ENCODE measurements at places on chromosomes 11 and 22. TPM values are rescaled to one million over a fixed set of nuclear protein-coding genes. Genes with fewer than 3 reads are reported as not detected.

Gene MS4A6E
- not detected for total RNA-seq

DNA sequence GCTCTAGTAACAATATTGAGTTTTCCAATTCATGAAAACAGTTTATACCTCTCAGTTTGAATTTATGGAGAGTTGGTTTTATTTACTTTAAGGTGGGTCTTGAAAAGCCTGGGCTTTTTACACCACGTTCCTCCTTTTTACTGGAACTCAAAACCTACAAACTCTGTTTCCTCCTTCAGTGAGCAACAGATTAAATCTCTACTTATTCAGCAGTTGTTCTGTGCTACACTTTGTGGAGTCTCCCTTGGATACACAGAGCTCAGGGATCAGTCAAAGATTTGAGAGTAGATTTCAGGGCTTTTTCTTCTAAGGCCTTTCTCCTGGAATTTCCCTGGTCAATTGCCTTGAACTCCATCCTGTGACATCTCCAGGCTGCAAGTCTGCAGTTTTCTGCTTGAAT is 3.5 kb downstream of the NXPE1 start:
- DNase-seq, result no peak

DNA sequence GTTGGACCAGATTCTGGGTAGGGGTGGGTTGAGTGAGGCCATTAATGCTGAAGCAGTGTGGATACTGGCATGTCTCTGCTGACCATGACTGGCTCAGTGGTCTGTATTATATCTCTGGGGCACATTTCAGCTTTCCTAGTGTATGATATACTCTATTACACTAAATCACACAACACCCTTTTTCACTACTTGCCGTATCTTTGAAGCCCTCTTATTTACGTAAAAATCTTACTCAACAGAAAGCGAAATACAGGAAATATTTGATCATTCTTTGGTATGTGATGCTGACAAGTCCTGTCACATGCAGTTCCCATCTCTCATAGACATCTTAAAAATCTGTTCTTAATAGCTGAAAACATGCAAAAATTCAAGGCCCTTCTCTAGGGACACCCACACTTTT is 40.3 kb downstream of the OR5B17 start:
- no peak for DNase-seq

GRCh38 chr11:97965849-97966646 is 1054.7 kb upstream of the CNTN5 start:
- DNase-seq, result no peak

DNA sequence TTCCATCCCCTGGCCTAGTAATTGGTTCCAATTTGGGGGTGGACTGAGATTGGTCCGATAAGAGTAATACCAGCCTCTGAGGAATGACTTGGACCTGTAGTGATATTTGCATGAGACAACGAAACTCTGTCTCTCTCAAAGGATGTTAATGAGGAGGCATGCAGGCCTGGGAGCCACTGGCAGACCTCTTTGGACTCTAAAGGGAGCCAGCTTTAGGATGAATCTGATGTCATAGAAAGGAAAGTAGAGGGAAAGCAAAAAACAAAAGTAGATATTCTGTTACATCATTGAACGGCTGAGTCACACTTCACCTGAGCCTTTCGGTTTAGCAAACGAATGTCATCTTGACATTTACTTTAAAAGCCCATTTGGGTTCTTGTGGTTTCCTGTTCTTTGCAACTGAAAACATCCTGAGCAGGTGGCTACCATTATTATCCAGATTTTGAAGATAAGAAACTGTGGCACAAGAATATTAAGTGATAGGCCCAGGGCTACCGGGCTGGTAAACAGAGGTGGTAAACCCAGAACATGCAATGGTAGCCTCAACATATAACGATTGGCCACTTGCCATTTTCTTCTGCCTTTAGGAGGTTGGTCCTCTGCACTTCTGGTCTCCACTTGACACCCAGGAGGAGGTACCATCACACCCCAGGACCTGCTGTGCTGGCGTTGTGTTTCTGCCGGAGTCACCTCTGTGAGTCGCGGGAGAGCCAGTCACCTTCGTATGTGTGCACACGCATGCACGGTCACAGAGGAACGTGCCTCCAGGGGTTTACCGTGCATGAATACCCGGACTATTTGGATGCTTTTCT is 42.7 kb downstream of the RTL6 start:
- DNase-seq, result no peak

Gene PGA3
- not detected for total RNA-seq

Gene PRR5
- total RNA-seq, result 18.7 TPM

Gene STK33
- total RNA-seq, result 0.23 TPM

Gene PRG3
- total RNA-seq, result not detected

DNA sequence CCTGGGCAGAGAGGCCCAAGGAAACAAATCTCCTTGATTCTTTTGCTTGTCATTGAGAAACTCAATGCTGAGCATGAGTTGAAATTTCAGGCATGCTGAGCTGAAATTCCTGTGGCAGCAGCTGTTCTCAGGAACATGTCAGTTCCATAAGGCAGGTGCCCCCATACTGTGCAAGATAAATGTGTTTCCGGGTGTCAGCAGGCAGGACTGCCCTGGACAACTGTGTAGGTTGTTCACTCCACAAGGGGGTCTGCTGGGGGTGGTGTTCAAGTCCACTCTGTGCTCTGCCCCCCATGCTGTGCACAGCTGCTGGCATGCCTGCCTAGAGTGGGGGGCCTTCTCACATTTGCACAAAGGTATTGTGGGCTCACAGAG is 133.7 kb downstream of the CTTN start:
- DNase-seq, result no peak

DNA sequence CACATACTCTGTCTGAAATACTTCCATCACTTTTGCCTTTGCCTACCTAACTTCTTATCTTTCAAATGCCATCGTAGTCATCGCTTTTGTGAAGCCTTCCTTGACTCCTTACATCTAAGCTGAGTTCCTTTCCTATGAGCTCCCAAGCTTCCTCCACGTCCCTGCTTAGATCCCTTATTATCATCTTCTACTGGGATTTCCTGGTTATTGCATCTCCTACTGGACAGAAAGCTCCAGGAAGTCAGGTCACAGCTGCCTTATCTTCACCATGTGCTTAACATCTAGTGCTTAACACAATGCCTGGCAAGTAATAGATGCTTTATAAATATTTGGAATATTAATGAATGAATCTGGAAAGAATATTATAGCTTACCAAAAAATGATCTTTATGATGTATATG is 5.9 kb downstream of the YPEL4 start:
- DNase-seq, result no peak

Gene APOA4
- not detected for total RNA-seq

DNA sequence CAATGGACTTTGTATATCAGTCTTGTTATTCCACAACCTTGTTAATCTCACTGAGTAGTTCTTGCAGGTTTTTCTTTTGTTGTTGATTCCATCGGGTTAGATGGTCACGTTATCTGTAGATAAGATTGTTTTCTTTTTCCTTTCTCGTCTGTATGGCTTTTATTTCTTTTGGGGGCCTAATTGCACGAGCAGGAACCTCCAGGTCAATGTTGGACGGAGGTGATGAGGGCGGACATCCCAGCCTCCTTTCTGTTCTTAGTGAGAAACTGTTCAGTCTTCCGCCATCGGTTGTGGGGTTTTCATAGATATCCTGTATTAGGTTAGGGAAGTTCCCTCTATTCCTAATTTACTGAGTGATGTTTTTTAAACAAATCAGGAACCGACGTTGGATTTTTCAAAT is 4.8 kb upstream of the PRR33 start:
- DNase-seq, result no peak

GRCh38 chr11:19555266-19555665 is 157.4 kb upstream of the NAV2 start:
- no peak for DNase-seq

DNA sequence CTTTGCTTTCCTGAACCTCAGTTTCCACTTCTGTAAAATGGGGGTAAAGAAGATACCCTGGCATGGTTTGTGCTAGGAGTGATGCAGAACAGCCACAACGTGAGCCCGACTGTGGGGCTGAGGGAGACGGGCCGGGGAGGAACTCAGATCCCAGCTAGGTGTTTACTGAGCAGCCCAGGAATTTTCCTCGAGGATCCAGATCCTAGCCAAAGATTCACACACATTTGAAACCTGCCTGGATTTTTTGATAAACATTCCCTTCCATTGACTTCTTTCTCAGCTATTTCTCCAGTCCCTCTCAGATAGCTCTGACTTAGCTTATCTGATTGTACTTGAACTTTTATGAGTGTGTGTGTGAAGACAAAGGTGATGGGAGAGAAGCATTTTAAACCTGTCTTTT is 98.0 kb downstream of the KIAA1671 start:
- DNase-seq, result no peak

DNA sequence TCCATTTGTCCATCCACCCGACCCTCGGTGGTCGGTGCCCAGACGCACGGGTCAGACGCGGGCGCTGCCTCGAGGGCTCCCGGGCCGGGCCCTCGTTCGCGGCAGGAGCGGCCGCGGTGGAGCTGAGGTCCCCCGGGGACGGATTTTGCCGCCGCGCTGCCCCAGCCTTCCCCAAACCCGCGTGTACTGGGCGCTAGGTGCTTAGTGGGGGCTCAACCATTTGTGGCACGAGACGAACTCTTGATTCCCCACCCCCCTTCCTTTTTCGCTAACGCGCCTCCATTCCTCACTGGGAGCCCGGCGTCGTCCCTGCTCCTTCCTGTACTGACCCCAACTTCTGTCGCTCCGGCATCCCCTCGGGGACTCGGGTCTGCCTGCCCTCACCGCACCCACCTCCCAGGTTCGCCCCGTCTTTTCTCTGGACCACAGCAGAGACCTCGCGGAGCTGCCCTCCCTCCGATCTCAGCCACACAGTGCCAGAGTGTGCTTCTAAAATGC is 789 bp upstream of the CBX7 start:
- DNase-seq, result no peak

DNA sequence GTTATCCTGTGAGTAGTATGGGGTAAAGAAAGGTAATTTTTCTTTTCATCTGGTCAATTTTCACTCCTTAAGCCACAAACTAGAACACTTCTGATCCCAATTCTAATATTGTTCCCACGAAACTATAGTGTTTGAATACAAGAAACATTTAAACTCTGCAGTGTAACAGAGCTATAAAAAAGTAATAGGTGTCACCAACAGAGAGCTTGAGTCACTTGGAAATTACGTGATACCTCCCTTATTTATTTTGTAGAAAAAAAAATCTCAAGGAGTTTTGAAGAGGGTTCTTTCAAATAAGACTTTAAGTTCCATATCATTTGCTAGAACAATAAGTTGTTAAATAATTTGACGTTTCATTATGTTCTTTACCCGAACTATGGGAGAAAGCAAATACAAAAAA is 959.4 kb downstream of the JRKL start:
- no peak for DNase-seq

DNA sequence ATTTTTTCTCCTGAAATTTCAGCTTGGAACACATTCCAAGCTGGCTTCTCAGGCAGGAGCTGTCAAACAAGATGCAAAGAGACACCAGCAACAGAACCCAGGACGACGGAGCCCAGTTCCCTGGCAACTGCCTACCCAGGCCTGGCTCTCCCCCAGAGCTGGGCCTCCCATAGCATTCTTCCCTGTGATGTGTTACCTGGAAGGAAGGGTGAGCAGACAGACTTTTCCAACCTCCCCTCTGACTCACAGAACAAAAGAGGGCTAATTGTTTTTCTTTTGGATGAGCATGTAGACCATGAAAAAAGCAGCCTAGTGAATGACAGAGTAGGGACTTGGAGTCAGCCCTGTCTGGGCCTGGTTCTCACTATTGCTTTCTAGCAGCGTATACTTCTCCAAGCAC is 55.3 kb upstream of the BMAL1 start:
- no peak for DNase-seq

Gene C11orf86
- not detected for total RNA-seq

DNA sequence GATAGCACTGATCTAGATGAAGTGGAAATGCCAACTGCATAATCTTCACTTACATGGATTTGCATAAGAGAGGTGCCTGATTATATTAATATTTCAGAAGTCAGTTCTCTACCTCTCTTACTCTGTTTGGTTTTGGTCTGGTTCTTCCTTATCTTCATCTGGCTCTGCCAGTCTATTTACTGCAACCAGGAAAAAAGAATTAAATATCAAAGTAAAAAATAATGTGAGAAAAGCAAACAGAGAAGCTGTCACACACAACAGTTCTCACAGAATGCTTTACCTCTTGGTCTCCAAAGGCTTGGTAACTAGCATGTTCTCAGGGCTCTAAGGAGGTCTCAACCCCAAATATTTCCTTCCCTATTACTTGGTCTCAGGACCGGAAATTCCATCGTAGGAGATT is 6.7 kb downstream of the VSIG10L2 start:
- DNase-seq, result no peak

DNA sequence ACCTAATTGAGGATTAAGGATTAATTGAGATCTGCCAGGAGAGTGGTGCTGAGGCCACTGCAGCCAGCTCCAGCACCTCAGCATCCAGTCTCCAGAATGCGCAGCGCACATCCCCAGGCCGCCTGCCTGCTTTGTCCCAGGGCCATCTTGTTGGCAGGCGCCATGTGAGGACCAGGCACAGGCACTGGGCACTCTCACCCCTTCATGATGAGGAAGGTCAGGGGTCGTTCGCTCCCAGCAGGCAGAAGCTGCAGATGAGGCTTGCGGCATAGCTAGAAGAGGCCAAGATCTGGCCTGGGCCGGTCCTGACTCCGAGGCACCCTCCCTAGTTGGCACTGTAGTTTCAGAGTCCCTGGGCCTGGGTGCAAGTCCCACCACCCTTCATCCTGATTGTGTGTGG is 6.4 kb downstream of the CABP2 start:
- no peak for DNase-seq

DNA sequence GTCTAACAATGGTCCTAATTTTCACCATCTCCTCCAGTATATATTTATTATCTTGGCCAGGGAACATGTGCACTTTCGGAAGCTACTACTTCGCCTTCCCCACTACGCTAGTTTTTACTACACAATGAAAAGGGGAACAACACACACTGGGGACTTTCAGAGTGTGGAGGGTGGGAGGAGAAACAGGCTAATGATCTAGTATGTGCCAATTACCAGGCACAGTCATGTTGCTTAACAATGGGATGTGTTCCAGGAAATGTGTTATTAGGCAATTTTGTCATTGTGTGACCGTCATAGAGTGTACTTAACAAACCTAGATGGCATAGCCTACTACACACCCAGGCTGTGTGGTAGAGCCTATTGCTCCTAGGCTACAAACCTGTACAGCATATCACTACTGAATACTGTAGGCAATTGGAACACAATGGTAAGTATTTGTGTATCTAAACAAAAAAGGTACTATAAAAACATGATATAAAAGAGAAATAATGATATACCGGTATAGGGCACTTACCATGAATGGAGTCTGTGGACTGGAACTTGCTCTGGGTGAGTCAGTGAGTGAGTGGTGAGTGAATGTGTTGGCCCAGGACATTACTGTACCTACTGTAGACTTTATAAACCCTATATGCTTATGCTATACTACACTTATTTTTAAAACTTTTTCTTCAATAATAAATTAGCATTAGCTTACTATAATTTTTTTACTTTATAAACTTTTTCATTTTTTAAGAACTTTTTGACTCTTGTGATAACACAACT is 20.1 kb upstream of the CUL5 start:
- DNase-seq, result no peak

All from lower leg skin (tissue), 4 donors.